ENCODE measurements at places on chromosomes 5 and 9.

- DNase-seq = peak; percentile 12
Observed at GRCh38 chr5:129904667-129905472, 605 bp downstream of the CHSY3 start.

GRCh38 chr9:80197661-80198060 lies 625.9 kb downstream of the TLE4 start:
- peak; percentile 74 for DNase-seq

GRCh38 chr9:124017929-124018729 lies 6.6 kb downstream of the LHX2 start:
- no peak for DNase-seq

GRCh38 chr9:83000765-83001164 lies 62.2 kb downstream of the RASEF start:
- no peak for DNase-seq

DNA sequence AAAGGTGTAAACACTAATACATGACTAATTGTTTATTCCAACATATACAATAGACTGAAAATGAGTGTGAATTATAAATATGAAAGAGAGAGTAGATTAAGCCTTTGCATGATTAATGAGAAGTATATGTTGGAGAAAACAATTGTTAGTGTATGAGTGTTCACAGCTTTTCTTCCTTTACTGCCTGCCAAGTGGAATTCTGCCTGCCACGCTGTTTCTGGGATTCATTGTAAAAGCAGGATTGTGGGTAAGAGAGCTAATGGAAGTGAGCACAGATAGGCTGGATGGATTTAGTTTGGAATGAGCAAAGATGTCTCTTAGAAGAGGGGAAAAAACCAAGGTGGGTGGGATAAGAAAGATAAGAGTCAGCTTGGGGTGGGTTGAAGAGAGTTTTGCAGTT lies 129.6 kb upstream of the NMUR2 start:
- DNase-seq = no peak

GRCh38 chr5:137714946-137715345 lies 20.9 kb downstream of the KLHL3 start:
- no peak for DNase-seq

Data from fibroblast of upper back skin (primary cell).